ENCODE measurements at places on chromosomes 6 and 20.

DNA sequence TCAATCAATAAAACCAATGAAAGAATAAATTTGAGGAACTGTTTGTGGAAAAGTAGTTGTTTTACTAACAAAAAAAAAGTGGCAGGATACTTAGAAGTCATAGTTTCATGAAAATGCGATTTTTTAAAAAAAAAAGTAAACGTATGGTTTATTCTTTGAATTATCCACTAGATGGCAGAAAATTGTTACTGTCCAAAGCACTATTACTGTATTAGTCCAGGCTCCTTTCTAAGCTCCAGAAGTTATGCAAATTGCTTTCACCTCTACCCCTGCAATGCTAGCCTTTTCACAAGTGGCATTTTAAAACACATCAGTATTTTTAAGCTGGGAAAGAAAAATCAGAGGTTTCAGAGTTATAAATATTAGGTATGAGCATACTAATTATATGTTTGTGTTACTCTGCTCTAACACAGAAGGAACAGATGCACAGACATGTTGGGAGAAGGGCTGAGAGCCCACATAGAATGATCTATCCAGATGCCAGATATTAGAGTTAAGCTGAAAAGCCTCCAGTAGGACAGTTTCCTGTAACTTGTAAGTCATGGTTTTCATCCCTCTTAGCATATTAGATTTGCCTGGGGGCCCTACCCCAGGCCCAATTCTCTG, 63.9 kb downstream of the FHL5 start:
- peak; percentile 92 for DNase-seq

DNA sequence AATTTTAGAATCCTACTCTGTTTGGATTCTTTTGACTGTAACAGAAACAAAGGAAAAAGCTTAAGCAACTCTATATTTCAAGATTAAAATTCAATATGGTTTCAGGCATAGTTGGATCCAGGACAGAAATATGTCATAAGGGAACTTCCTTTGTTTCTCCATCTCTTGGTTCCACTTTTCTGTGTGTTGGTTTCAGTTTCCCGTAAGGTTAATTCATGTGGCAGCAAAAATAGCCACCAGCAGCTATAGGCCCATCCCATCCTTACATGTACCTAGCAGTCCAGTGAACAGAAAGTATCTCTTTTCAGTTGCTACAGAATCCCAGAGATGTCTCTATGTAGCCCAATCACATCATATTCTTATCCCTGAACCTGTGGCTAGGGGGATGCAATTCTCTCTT, 8.8 kb upstream of the FAM8A1 start:
- no peak for DNase-seq

GRCh38 chr6:166194914-166195859, 27.5 kb upstream of the TBXT start:
- DNase-seq: peak; percentile 4

GRCh38 chr6:154361476-154361875, 4.9 kb upstream of the IPCEF1 start:
- DNase-seq: no peak

DNA sequence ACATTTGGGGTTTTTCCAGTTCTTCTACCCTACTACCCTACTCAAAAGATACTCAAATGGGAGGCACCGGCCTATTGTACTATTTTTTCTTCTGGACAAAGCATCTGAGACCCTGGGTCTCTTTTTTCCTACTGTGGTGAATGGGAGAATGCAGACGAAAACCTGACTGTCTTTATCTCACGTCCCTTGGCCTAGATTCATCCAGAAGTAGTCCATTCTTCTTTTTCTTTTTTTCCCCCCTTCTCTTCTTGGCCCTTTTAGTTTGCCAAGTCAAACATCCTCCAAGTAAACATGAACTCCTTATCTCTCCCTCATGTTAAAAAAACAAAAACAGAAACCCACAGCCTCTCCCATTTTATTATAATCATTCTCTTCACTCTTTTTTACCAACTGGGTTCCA, 8.7 kb upstream of the ILRUN start:
- no peak for DNase-seq

DNA sequence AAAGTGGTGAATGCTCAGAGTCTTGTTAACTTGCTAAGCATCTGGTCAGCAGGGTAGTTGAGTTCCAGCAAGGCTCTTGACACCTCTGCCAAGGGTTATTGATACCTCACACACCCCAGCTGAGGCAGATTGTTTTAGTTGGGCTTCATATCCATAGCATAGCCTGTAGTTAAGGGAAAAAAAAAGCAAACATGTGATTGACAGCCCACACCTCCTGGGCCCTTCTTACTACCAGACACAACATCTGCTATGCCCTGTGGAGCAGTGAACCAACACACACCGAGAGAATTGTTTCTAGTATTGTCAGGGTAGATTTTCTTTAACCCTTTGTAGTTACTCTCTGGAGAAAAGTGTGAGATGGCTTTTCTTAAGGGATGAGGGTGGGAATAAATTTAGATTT, 697.0 kb upstream of the POU3F2 start:
- DNase-seq: no peak

GRCh38 chr6:161242113-161242512, 31.7 kb downstream of the AGPAT4 start:
- no peak for DNase-seq

GRCh38 chr6:101605874-101606273, 212.4 kb downstream of the GRIK2 start:
- no peak for DNase-seq

DNA sequence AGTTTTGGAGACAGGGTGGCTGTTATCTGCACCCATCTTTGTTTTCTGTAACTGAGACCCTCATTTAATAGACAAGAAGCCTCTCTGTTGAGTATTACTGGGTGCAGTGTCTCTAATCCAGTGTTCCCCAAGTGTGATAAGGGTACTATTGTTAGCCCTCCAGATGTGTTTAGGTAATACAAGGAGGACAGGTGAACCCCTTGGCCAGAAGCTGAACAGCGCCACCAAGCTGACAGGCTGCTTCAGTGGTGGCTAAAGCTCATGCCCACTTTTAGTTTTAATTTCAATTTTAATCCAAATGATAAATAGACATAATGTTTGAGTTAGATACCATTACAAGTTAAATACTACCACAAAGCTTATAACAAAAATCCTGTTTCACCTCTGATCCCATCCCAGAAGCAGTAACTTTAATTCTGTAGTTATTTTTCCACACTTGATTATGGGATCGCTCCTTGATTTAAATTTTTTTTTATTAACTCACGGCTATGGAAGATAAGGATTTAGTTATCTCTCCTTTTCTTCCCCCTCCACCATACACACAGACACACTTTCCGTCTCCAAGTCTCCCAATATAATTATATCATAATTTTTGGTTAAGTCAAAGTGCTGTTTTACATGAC, 8.4 kb upstream of the STK35 start:
- no peak for DNase-seq

GRCh38 chr6:113672491-113673149, 184.5 kb upstream of the MARCKS start:
- no peak for DNase-seq

GRCh38 chr6:167130712-167131684, 8.1 kb downstream of the CCR6 start:
- DNase-seq: no peak

DNA sequence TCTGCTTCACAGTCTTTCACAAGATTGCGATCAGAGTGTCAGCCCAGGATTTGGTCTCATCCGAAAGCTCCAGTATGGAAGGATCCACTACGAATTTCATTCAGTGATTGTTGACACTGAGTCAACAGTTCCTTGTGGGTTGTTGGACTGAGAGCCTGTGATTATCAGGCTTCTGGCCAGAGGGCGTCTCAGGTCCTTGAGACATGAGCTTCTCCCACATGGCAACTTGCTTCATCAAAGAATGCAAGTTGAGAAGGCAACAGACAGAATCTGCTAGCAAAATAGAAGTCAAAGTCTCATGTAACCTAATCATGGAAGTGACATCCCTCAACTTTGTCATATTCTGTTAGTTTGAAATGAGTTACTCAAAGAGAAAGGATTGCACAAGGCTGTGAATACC, 40.5 kb upstream of the PKHD1 start:
- DNase-seq: no peak

GRCh38 chr20:15547119-15547518, 1026.1 kb downstream of the KIF16B start:
- DNase-seq: no peak

DNA sequence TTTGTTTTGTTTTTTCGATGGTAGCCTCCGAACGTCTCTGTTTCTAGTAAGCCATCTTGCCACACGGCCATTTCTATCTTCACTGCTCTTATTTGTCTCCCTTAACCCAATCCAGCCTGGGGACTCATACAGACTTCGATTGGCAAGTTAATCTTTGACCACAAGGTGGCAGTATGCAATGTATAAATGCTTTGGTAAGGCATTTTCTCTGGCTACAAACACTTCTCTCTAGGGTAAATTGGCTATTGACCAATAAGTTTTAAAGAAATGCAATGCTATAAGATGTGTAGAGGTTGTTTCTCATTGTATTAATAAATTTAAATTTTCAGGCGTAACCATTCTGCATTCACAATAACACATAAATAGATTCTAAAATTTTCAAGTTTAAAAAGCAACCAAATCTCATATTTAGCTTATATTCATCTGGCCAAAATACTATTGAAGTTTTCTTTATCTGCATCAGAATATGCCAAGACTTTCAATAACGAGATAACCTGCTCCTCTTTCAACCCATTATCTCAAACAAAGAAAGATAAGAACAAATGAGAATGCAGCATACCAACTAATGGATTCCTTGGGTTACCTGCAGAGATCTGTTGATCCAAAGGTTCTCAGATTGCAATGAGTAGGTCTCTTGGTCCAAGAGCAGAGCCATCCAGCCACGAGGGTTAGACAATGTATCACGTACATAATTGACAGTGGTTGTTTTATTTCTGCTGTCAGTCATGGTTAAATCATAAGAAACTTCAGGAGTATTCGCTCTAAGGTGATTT, 231.9 kb downstream of the PKHD1 start:
- DNase-seq: peak; percentile 76

DNA sequence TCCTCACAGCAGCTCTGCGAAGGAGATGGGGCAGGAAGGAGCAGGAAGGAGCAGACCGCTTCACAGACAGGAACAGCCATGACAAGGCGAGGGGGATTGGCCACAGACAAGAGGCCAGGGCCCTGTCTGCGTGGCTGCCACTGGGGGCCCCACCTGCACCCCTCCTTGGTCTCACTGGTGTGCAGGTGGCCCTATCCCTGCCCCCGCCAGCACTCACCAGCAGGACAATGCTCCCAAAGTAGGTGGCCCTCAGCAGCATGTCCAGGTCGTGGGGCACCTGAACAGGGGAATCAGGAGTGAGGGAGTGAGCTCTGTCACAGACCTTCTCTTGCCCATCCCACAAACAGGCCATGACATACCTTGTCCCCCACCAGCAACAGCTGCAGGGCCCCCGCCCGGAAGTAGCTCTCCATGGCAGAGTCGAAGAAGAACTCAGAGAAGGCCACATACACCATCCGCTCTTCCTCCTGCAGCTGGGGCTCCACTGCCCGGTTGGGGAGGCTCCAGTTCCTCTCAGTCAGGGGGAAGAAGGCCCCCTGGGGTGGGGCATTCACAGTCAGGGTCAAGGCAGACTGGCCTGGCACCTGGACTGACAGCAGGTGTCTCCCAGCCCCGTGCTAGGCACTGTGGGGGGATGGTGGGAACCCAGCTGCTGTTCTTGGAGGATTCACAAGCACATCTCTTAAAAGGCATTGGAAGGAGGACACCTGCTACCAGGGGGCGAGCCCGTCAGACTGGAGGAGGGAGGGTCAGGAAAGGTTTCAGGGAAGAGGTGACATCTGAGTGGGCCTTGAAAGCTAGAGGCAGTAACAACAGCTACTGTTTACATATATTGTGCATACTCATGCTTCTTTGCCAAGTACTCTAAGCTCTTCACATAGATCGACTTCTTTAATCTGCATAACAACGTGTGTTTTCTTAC, 7.1 kb downstream of the PLTP start:
- DNase-seq: no peak

GRCh38 chr6:151300267-151300991, 60.7 kb downstream of the AKAP12 start:
- DNase-seq: no peak

GRCh38 chr20:57087102-57087501, 179.3 kb downstream of the BMP7 start:
- DNase-seq: no peak

Measured in Kasumi-1 (cell line).